Right atrium auricular region (tissue), 2 donors: ENCODE measurements at places on chromosomes 1 and 21. TPM values are rescaled to one million over a fixed set of nuclear protein-coding genes. Genes with fewer than 3 reads are reported as not detected.

DNA sequence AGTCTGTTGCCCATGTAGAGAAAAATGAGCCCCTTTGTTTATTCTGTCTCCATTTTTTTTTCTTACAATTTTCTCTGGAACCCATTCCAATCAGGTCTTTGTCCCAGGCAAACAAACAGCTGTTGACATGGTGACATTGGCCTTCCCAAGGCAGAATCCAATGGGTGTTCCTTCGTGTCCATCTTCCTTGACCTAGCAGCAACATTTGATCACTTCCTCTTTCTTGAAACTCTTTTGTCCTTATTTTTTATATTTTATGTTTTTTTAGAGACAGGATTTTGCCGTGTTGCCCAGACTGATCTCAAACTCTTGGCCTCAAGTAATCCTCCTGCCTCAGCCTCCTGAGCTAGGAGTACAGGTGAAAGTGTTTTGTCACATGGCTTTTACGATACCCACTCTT, 65.4 kb upstream of the CACNA1E start:
- H3K27ac ChIP-seq, result no peak overlapping the region

DNA sequence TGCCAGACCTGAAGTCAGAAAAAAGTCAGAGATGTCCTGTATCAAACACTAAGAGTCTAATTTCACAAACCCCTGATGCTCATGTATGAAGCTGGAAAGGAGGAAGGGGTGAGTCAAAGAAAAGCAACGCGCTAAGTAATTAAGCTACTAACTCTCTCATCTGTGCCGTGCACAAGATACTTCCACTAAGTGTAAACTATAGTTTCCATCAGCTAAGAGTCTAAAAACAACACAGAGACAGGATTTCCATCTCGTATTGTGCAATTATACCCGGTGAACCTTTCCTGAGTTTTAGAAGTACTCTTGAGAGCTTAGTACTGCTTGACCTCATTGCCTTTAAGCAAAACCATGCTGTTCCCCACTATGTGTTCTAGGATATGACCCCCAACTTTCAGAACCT, 19.0 kb downstream of the DNALI1 start:
- H3K36me3 ChIP-seq, result peaks cover 90% of the 10 kb centered on the region
- no peak overlapping the region for H3K27ac ChIP-seq
- H3K4me3 ChIP-seq, result no peak overlapping the region
- no peaks in the 10 kb centered on the region for H3K27me3 ChIP-seq
- no peak for DNase-seq

DNA sequence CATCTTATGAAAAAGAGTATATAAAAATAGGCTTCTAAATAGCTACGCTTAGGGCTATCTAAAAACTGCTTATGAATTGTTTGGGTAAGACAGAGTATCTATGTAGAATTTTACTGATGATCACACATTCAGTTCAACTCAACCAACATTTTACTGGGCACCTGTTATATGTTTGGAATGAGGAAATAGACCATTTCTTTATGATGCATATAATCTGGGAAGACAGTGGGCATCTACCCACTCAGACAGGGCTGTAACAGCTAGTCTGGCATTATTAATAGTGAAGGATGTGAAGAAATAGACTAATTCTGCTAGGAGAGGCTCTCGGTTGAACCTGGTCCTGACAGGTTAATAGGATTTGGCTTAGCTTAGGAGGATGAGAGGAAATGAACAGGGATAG, 56.9 kb downstream of the TIAM1 start:
- no peaks in the 10 kb centered on the region for H3K36me3 ChIP-seq
- H3K4me1 ChIP-seq, result peaks cover 11% of the 10 kb centered on the region
- H3K27ac ChIP-seq, result no peak overlapping the region
- H3K4me3 ChIP-seq, result no peak overlapping the region
- H3K27me3 ChIP-seq, result no peaks in the 10 kb centered on the region

The ETV3L gene
- total RNA-seq, result not detected

- no peak for DNase-seq
- H3K4me3 ChIP-seq, result no peak overlapping the region
- no peaks in the 10 kb centered on the region for H3K27me3 ChIP-seq
Measured at GRCh38 chr1:94660994-94661393, 119.4 kb upstream of the F3 start.

The ERG gene
- 13.2 TPM for total RNA-seq

DNA sequence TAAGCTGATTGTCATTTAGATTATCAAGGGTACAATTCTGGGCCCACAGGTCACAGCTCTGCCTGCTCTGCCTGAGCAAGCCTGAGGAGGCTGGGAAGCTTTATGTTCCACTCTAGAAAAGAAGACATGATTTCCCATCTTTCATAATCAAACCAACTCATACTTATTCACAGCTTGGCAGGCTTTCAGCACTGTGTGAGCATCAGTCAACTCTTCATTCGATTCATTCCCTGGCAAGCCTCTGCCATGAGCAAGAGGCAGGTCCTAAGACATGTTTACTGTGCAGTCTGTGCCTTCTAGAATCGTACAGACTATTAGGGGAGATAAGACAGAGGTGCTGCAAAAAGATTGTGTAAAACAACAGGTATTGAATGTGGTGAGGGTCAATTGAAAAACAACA, 24.5 kb upstream of the KIRREL1 start:
- peaks cover 13% of the 10 kb centered on the region for H3K4me1 ChIP-seq
- no peak overlapping the region for H3K27ac ChIP-seq
- H3K27me3 ChIP-seq, result no peaks in the 10 kb centered on the region
- no peak overlapping the region for H3K4me3 ChIP-seq
- DNase-seq, result no peak
- no peaks in the 10 kb centered on the region for H3K36me3 ChIP-seq

DNA sequence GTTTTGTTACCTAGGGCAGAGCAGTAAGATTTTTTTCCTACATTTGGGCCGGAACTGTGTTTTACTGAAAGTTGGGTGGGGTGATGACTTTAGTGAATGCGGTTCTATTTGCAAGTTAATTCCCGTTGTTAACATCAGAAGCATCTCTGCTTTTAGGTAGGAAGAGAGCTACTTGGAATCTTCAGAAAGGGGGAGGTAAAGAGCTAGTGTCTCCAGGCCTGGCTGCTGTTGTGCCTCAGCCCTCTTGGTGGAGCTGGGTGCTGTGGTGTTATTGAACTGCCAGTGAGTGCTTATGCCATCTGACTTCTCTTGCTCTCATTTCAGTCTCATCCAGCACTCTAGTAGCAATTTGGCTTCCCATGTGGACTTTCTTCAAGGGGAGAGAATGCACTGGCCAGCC, 3.4 kb downstream of the KDM4A start:
- DNase-seq, result no peak
- H3K4me1 ChIP-seq, result peaks cover 22% of the 10 kb centered on the region
- peaks cover 49% of the 10 kb centered on the region for H3K36me3 ChIP-seq
- no peaks in the 10 kb centered on the region for H3K27me3 ChIP-seq
- H3K4me3 ChIP-seq, result no peak overlapping the region

The LAMC2 gene
- total RNA-seq, result 4.9 TPM

- no peaks in the 10 kb centered on the region for H3K27me3 ChIP-seq
- peak overlapping the region; percentile 50 for H3K27ac ChIP-seq
- no peak for DNase-seq
- H3K4me1 ChIP-seq, result no peaks in the 10 kb centered on the region
- peaks cover 84% of the 10 kb centered on the region for H3K36me3 ChIP-seq
- no peak overlapping the region for H3K4me3 ChIP-seq
Measured at GRCh38 chr1:6591222-6591621, 11.4 kb downstream of the ZBTB48 start.

- H3K4me1 ChIP-seq, result peaks cover 5% of the 10 kb centered on the region
- H3K36me3 ChIP-seq, result peaks cover 3% of the 10 kb centered on the region
- no peak overlapping the region for H3K4me3 ChIP-seq
Measured at GRCh38 chr21:37063433-37063832, 9.4 kb downstream of the PIGP start.

The CD101 gene
- total RNA-seq, result 0.11 TPM

- no peak overlapping the region for H3K27ac ChIP-seq
- no peaks in the 10 kb centered on the region for H3K27me3 ChIP-seq
- H3K4me1 ChIP-seq, result peaks cover 9% of the 10 kb centered on the region
- no peak for DNase-seq
- no peak overlapping the region for H3K4me3 ChIP-seq
- H3K36me3 ChIP-seq, result no peaks in the 10 kb centered on the region
Measured at GRCh38 chr1:59188413-59189213, 108.3 kb upstream of the FGGY start.

- DNase-seq, result peak; percentile 88
- H3K4me1 ChIP-seq, result peaks cover 28% of the 10 kb centered on the region
- H3K27me3 ChIP-seq, result no peaks in the 10 kb centered on the region
- H3K36me3 ChIP-seq, result no peaks in the 10 kb centered on the region
Measured at GRCh38 chr1:116485071-116485735, 85.6 kb downstream of the CD58 start.

DNA sequence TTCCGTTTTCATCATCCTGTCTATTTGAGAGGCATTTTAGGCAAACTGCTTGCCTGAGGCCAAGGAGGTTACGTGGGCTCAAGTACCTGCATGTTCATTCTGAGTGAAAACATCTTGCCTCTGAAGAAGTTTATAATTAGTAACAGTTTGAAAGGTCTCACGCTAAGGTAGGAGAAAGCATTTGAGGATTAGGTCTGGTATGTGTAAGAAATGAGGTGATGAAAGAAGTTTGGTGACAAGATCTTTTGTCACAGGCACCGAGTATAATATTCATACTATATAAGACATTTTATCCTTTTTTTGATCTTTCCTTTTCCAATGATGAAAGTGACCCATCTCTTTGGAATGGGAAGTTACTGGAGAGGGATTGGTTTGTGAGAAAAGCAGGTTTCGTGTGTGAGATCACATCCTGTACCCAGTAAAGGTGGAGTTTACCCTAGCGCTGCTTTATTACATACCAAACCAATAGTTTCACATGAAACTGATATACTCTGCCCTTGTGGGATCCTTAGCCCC, 98.7 kb upstream of the PDC start:
- H3K4me3 ChIP-seq, result no peak overlapping the region
- no peaks in the 10 kb centered on the region for H3K4me1 ChIP-seq
- no peaks in the 10 kb centered on the region for H3K36me3 ChIP-seq
- H3K27me3 ChIP-seq, result no peaks in the 10 kb centered on the region

- no peak overlapping the region for H3K27ac ChIP-seq
- no peaks in the 10 kb centered on the region for H3K36me3 ChIP-seq
- H3K27me3 ChIP-seq, result no peaks in the 10 kb centered on the region
Measured at GRCh38 chr1:56097713-56098112, 481.6 kb downstream of the PLPP3 start.

DNA sequence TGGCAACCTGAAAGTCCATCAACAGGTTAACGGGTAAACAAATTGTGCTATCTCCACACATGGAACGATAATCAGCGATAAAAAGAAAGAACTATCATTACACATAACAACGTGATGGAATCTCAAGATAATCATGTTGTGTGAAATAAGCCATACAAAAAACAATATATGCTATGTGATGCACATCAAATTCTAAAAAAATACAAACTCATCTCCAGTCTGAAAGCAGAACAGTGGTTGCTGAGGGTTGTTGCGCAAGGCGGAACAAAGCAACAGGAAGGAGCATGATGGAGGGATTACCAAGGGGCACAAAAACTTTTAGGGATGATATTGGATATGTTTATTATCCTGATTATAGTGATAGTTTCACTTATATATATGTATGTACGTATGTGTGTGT, 324.8 kb downstream of the VAV3 start:
- DNase-seq, result no peak
- H3K4me1 ChIP-seq, result no peaks in the 10 kb centered on the region
- H3K27me3 ChIP-seq, result no peaks in the 10 kb centered on the region
- no peaks in the 10 kb centered on the region for H3K36me3 ChIP-seq
- H3K4me3 ChIP-seq, result no peak overlapping the region

The OXCT2 gene
- total RNA-seq, result 3.6 TPM

DNA sequence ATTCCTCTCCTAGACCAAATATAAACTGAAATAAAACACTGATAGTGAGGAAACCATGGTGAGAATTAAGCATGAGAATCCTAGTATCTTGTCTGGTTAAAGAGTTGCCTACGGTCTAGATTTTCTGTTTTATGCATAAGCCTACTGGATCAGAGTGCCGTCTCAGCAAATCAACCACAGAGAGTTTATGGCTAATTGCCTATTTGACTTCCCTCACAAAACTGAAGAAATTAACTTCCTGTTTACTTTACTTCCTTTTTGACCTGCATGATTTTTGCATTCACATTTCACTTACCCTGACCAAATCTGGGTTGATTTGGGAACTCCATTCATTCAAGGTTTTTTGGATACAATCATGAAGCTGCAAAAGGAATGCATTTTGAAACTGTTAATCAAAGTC, 5.0 kb downstream of the GCLM start:
- H3K27me3 ChIP-seq, result no peaks in the 10 kb centered on the region
- no peaks in the 10 kb centered on the region for H3K4me1 ChIP-seq
- no peak overlapping the region for H3K4me3 ChIP-seq
- DNase-seq, result no peak
